ENCODE measurements at places on chromosomes 1 and 21. TPM values are rescaled to one million over a fixed set of nuclear protein-coding genes. Genes with fewer than 3 reads are reported as not detected.

ST6GALNAC5 gene
- not detected for total RNA-seq

EXO1 gene
- 0.25 TPM for total RNA-seq

PKP1 gene
- not detected for total RNA-seq

DNA sequence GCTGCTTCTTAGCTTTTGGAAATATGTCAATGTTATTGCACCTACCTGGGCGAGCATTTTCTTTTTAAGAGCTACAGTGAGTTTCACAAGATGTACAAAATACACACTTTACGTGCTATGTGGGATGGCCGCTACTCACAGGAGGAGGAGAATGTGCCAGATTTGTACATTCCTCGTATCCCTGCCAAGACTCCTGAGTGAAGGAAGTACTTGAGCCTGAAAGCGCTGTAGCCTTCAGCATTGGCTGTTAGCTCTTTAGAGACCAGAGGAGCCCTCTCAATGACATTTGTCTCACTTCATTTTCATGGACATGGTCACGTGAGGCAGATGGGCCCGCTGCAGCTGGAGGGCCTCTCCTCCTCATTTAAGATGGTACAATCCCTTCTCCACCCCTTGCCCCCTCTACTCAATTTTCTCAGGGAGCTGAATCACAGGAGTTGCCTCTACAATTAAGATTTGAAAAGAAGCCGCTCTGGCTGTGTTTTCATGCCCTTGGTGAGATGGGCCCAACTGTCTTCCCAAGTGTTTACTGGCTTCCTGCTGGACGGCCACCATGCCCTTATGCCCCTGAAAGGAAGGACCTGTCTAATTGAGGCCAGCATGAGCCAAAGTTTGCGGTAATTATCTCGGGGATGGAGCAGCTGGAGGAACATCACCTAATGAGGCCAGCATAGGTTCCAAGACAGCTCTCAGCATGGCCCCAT, 442.6 kb downstream of the PRDM2 start:
- no peak for DNase-seq
